T follicular helper cell (primary cell): ENCODE measurements at places on chromosomes 1 and 21.
A peak's percentile ranks its signal among the peaks of the same experiment; 100 is the strongest.

- DNase-seq, result no peak
These were observed 101.3 kb upstream of the ZBTB40 start for GRCh38 chr1:22350171-22350923.

DNA sequence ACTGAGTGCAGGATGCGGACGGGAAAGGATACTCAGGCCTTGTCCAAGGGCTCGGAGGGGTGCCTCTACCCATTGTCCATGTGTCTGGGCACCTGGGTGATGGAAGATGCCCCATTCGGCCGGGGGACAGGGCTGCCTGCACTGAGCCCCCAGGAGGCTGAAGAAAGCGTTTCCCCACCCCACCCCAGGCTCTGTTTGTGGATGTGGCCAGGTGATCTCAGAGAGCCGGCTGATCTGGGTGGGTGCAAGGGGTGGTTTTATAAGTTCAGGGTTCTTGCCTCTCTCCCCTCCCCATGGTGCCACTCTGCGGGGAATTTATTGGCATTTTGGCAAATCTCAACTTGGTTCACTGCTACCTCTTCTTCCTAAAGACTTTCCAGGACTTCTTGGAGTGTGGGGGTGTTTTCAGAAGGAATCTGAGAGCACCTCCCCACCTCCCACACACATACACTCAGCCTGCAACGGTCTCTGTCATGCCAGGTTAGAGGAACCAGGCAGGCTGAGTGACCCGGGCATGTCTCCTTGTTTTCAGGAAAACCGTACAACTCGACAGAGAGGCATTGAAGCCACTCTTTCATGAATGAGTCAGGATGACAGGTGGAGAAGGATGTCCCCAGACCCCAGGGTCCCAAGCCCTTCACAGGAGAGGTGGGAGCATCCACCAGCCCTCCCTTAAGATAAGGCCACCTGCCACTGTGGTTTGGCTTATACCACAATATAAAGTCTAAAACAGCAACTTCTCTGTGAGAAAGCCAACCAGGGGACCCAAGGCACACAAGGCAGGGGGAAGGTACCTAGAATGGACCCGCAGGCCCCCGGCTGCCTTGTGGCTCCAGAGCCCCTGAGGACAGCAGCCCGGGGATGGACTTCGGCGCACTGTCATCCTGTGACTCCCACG, 174.9 kb downstream of the ETS2 start:
- DNase-seq, result no peak

GRCh38 chr1:28256197-28256827, 3.0 kb upstream of the SESN2 start:
- no peak for DNase-seq

DNA sequence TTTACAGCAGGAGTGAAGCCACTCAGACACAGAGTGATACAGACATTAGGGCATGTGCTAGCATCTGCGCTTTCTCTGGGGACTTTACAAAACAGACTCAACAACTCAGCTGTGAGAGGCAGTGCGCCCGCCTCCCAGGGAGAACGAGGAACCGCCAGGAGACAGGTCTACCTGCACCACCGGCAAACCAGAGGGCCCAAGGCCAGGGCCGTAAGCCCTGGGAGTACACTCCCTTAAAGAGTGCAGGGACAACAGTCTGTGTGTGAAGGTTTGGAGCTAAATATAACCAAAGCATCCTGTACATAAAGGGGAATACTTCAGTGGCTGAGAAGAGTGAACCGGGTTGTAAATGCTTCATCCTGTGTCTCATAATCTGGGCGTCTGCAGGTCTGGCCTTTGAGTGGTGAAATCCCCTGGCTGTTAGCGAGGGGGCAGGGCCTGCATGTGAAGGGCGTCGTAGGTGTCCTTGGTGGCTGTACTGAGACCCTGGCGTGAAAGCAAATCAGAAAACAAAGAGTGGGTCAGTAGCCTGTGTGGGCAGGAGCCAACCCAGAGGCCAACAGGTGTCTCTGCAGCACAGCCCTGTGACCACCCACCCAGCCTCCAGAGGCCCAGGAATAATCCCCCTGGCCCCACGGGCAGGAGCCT, 86.9 kb downstream of the CD247 start:
- no peak for DNase-seq

DNA sequence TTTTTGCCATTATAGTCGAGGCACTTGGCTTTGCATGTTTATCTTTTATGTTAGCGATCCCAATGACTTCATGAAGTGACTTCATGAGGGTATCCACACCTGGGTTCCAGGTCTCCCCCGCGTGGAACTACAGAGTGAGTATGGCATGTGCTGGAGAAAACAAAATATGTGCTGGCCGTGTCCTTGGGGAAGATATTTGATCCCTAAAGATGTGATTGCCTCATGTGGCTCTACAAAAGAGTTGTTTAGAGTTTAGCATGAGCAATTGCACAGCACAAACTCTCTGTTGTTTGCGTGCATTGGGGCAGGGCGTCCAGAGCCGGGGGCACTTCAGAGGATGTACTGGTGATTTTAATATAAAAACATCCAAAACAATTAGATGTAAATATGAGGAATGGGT, 4.8 kb downstream of the IL10RB start:
- DNase-seq, result no peak

DNA sequence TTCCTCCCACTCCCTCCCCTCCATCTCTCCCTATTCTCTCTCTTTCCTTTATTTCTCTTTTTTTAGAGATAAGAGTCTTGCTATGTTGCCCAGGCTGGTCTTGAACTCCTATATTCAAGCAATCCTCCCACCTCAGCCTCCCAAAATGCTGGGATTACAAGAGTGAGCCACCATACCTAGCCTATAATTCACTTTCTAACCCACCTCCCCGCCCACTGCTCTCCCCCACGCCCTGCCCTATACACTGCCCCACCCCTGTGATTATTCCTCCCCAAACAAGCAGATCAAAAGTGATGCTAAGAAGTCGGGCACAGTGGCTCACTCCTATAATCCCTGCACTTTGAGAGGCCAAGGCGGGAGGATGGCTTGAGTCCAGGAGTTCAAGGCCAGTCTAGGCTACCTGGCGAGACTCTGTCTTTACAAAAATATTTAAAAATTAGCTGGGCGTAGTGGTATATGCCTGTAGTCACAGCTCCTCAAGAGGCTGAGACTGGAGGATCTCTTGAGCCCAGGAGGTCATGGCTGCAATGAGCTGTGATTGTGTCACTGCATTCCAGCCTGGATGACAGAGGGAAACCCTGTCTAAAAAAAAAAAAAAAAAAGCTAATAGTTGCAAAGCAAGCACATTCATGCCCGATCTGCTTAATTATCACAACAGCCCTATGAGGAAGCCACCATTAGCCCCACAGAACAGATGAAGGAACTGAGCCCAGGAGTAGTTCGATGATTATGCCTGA, 12.8 kb upstream of the E2F2 start:
- DNase-seq, result no peak

DNA sequence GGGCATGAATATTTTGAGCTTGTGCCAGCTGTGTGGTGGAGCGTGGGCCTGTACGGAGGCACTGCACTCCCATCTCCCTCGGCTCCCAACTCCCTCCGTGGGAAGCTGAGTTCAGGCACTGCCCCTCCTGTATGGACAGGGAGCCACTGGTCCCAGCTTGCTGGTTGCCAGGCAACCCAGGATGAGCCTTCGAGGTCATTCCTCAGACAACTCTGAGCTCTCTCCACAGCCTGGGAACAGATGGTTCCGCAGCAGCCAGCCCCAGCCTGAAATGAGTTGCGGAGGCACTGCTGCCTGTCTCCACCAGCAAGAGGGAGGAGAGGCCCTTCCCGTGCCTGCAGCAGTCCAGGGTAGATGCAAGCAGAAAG, 58.4 kb upstream of the TENT5B start:
- DNase-seq, result no peak

- no peak for DNase-seq
These were observed 4.8 kb downstream of the RGS16 start for GRCh38 chr1:182599339-182599738.

GRCh38 chr1:70667494-70668170, 256.6 kb downstream of the CTH start:
- DNase-seq, result no peak

DNA sequence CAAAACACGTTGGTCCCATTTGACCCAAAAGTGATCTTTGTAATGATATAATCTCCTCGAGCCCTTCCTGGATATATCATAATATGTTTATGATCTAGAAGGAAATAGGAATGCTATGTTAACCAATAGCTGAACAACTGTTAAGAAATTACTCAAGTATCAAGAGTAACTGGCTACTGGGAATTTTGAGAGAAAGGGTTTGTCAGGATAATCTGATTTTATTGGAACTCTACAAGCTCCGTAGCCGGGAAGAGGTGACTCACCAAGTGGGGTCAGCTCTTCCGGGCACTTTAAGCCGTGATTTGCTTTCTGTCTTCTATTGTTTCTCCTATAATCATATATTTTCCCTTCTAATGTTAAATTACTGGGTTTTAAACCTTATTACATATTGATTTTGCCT, 250.5 kb upstream of the POGK start:
- no peak for DNase-seq

DNA sequence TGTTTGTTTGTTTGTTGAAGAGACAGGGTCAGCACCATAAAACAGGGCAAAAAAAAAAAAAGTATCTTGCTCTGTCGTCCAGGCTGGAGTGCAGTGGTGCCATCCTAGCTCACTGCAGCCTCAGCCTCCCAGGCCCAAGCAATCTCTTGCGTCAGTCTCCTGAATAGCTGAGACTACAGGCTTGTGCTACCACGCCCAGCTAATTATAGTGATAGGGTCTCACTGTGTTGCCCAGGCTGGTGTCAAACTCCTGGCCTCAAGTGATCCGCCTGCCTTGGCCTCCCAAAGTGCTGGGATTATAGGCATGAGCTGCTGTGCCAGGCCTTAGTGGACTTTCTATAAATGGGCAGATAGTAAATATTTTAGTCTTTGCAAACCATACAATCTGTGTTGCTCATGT, 19.2 kb downstream of the DDI2 start:
- DNase-seq, result no peak

DNA sequence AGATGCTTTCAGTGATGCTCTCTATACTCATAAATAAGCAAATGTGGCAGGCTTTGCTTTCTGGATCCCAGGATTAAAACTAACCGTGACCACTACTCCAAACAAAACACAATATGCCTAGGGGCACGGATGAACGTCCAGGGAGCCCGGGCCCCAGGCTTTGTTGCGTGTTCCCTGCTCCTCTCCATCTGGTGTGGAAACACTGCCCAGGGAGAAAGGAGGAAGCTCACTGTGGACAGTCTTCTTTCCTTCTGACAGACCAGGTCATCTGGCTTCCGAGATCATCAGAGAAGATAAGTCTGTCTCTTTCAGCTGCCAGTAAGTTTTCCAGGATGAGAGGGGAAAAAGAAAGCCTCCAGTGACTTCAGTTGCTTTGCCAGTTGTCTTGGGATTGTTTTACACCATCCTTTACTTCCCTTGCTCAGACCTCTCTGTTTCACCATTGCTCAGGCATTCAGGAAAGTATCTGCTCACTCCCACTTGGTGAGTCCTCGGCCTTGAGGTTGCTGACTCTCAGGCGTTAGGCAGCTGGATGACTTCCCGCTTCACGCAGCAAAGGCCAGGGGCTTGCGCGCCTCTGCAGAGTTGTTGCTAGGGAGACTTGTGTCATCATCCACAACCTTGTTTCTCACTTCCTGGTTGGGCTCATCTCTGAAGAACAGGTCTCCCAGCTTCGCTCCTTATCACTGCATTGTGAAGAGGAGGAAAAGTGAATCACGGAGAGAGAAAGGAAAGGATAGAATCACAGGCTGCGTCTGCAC, 20.6 kb upstream of the PGD start:
- DNase-seq, result no peak

GRCh38 chr1:225828706-225829345, 18.9 kb downstream of the EPHX1 start:
- DNase-seq, result no peak

- no peak for DNase-seq
These were observed 22.1 kb downstream of the HSPG2 start for GRCh38 chr1:21914880-21915640.

- DNase-seq, result no peak
These were observed 41.2 kb downstream of the OPRD1 start for GRCh38 chr1:28853093-28853742.

GRCh38 chr1:154595621-154596020, 12.4 kb downstream of the ADAR start:
- DNase-seq, result no peak

- DNase-seq, result no peak
These were observed 114.2 kb downstream of the SLC16A1 start for GRCh38 chr1:112841825-112842224.

GRCh38 chr1:246146804-246147523, 360.1 kb downstream of the SMYD3 start:
- no peak for DNase-seq

DNA sequence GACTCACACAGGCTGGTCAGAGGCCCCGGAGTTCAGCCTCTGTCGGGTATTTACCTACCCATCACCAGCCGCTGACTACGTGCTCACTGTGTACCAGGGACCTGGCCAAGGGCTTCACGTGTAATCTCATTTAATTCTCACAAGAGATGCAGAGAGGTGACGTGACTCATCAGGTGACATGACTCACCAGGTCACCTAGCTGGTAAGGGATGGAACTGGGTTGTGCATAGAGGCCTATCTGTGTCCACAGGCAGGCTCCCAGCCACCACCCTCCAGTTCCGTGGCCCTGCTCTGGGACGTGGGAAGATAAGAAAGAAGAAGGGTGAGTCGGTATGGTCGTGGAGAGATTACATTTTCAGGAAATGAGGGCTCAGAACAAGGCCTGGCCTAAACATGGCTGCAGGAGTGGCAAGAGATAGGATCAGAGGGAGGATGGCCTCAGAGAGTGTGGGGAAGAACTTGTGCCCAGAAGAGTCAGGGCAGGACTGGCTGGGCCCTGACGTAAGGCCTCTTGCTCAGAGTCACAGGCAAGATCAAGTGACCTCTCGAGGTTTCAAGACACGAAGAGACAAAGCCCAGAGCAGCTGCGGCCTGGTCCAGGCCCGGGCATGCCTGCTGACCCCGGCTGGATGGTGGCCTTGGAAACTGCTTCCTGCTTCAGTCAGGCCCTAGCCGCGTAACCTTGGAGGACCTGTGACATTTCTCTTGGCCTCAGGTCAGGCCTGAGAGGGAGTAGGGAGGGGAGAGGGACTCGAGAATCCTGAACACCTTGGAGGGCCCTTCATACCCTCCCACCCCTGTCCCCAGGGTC, 52.7 kb upstream of the WASF2 start:
- no peak for DNase-seq

DNA sequence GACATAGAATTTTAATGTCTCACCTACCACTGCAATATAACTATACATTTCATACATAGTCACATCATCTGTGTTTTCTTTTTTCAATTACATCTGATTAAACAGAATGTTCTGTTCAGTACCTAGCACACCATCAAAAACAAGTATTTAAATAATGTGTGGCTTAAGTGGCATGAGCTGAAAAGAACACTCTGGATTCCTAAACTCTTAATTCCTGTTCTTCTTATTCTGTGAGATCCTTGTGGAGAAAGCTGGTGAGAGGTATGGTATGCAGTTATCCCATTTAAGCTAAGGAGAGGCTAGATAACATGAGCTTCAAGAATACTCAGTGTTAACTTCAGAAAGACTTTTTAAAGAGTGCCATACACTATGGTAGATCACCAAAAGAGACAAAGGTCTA, 5.5 kb downstream of the TP53BP2 start:
- no peak for DNase-seq

GRCh38 chr1:2414297-2414958, 2.1 kb upstream of the PEX10 start:
- peak; percentile 69 for DNase-seq

- DNase-seq, result no peak
These were observed 333.6 kb downstream of the KCNH1 start for GRCh38 chr1:210800301-210800700.
